Common myeloid progenitor, CD34-positive (primary cell): ENCODE measurements at places on chromosomes 11 and 22.

- DNase-seq = no peak
Measured at GRCh38 chr11:1557904-1558774, 13.9 kb downstream of the DUSP8 start.

DNA sequence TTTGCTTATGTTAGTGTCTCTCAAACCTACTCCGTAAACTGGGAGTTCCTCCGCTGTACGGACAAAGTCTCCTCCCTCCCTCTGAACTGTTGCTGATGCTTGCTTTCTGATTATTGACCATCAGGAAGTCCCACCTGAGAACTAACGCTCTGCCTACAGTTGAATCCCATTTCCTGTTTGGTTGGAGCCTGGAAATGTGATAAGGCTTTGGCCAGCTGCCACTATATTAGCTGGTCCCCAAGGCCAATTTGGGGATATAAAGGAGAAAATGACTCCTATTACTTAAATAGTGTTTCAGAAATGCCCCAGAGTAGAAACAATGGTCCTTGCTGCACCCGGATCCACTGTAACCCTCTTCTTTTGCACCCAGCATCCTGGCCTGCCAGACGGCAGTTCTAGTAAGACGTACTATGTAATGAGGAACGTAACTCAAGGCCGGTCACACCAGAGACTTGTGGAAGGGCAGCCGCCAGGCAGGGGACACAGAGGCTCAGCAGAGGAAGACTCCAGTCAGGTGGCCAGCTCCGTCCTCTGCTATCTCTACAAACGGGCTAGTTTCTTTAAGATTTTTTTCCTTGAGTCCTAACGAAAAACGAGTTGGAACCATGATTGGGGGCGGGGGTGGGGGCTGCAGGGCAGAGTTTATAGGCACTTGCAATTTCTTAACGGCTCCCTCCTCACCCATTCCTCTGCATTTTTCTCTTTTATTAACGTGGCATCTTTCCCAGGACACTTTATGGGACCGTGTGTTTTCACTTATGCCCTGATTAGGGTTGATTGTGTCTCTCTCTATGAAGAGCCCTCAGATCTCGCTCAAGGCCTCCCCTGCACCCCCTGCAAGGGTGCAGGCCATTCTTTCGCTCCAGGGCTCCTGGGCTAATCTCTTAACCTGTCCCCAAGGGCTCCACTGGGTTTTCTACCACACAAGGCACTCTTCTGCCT lies 72.8 kb upstream of the CDON start:
- DNase-seq = no peak

DNA sequence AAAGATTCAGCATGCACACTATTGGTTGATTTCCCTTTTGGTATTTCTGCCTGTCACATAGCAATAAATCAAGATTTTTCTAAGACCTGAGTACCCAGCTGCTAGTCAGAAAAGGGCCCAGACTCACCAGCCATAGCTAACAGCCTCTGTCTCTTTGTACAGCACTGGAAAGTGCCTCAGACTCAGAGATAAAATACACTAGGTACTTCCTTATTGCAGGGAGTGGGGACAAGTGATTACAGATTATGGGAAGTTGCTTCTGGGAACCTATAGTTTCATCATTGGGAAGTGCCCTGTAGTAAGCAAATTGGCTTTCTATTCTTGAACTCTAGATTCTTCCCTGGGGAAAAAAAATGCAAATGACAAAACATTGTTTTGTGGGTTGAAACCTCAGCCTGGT lies at the start of gene CASP5:
CASP5 (minus strand) TSS at position 166 of the 400 bp plus-strand sequence; CDS start at position 134, 32 bp downstream.
- DNase-seq = peak; percentile 55

DNA sequence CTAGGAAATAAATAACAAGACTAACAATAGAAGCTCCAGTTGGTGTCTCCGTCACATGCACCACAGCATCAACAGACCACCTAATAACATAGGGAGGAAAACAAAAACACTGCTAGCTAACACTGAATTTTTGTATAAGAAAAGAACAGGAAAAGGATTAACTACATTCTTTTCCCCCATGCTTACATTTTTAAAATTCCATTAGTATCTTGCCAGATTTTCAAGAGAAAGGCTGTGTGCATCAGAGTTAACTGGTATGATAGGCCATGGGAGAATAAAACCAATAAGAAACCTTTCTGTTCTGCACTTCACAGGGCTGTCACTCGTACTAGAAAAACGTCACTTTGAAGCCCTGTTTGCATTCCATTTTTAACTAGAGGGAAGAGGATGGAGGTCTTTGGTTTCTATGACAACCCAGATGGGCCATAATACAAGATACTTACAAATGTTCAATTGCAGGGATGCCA lies 79.0 kb downstream of the LARGE2 start:
- no peak for DNase-seq

GRCh38 chr11:130476200-130476921 lies 27.9 kb downstream of the ADAMTS15 start:
- DNase-seq = no peak

GRCh38 chr11:69892237-69892985 lies 73.2 kb upstream of the FGF3 start:
- DNase-seq = peak; percentile 53

- DNase-seq = no peak
Measured at GRCh38 chr11:17652556-17652955, 66.8 kb upstream of the MYOD1 start.

DNA sequence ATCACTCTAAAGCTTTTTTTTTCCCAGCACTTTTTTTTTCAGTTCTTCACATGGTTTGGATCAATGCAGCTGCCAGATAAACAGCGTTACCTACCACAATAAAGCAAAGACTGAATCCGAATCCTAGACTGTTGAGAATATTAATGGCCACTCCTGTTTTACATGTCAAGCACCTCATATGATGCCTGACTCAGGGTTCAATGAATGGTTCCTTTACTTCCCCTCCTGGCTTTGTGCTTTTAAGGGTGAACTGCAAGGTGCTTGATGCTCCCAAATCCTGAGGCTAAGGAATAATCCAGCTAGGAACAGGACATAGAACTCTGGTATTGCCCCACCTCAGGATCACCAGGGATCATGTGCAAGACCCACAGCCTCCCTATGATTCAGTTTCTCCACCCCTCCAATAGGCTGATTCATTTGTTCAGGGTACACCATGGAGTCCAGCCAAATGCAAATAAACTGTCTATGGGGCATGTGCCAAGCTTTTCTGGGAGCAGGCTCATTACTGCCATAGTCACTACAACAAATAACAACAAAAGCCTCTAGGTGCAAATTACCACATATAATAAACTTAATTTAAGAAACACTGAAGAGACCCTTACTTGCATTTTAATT lies 104.3 kb downstream of the GAB2 start:
- no peak for DNase-seq

DNA sequence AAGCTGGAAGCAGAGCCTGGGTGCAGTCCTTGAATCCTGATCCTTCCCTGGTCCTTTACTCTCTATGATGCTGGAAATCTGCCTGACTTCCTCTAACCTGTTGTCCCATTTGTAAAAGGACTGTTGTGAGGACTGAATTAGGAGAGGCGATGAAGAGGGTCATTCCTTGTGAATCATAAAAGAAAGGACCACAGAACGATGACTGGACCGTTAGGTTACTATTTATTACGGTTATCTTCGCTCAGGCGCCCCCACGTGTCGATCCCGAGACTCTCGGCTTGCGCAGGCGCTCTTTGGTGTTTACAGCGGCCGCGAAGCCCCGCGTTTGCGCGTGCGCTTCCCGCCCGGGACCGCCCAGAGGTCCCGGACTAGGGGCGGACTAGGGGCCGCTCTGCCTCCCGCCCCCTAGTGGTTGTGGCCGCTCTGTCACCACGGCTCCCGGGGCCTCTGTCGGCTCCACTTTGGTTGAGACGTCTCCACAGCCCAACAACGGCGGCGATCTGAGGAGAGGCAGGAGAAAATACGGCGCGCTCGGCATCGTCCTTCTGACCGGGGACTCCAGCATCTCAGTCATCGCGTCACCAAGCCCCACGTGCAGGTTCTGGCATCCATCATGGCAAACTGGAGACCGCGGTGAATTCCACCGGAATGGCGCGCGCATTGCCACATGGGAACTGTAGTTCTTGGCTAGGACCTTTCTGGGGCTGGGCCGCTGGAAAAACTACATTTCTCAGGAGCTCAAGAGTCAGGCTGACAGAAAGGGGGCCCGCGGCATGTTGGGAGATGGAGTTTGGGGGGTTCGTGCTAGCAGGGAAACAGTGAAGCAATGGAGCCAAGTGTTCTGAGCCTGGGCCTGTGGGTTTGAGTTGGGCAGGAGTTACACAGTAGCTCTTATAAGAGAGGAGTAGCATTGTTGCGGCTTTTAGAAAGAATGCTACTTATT lies at the start of gene STARD10:
STARD10 (minus strand) TSS at position 623 of the 943 bp plus-strand sequence. CDS start 12,866 bp downstream, outside the sequence.
- peak; percentile 96 for DNase-seq
